ENCODE measurements at places on chromosomes 5 and 9.

- DNase-seq = no peak
Observed at GRCh38 chr9:70747261-70747718, 332.8 kb upstream of the KLF9 start.

DNA sequence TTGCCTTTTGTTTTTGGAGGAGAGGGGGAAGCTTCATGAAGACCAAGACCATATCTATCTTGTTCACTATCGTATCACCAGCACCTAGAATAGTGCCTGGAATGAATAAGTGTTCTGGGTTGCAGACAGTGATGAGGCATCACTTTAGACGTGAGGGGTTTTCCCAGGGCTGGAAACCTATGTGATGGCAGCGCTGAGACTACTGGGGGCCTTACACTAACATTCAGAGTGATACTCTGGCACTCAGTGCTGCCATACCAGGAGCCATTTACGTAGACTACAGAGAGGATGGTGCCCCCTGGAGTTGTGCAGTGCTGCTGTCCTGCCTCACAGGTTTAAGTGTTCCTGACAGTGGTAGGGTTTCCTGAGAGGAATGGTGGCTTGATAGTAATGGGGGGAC, 6.9 kb downstream of the CCL19 start:
- no peak for DNase-seq

DNA sequence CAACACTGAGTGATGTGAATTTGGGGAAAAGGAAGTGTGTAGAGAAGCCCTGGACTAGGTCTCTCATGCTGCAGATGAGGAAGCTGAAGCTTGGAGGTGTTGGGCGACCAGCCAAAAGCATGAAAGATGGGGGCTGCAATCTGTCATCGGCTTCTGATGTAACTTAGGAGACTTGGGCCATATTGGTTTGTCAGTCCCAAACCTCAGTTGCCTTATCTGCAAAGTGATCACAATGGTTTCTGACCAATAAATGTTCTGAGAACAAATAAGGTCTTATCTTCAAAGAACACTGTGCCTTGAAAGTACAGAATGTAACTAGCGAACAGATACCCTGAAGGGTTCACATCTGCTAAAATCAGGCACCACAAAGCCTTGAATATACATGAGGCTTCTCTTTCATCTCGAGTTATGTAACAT, 198.4 kb upstream of the NR3C1 start:
- no peak for DNase-seq

DNA sequence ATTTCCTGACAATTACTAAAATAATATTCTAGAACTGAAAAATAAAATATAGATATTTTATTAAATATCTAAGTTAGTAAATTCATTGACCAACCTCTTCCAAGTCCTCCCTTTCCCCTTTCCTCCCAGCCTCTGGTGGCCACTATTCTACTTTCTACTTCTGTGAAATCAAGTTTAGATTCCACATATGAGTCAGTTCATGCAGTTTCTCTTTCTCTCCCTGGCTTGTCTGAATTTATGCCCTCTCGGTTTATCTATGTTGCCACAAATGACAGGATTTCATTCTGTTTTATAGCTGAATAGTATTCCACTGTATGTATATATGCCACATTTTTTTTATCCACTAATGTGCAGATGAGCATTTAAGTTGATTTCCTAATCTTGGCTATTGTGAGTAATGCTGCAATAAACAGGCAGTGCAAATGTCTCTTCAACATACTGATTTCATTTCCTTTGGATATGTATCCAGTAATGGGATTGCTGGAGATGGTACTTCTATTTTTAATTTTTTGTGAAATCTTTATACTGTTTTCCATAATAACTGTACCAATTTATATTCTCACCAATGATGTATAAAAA, 52.3 kb downstream of the WDR36 start:
- no peak for DNase-seq

GRCh38 chr5:110751902-110752762, 13.3 kb downstream of the SLC25A46 start:
- DNase-seq = no peak

- DNase-seq = no peak
Observed at GRCh38 chr5:131198625-131199024, 27.9 kb downstream of the LYRM7 start.

DNA sequence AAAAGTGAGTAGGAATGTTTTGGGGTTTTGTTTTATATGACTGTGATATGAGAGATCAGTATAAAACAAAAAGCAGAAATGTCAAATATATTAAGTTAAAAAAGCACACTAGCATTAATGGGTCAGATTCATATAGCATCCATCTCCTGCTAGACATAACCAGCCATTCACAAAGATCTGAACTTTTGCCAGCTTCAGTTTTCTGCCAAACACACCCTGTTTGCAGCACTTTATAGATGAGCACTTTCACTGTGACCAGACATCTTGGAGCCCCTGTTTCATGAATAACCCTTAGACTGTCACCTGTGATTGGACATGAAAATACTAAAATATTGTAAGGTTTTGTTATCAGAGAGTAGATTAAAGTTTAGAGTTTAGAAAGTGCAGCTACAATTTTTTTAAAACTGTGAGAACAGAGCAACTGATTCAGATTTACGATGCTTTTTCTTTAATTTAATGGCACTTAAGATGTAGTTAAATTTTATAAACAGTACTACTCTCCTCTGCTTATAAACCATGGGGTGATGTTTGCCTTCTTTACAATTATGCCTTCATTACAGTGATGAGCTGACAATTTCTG, 142.6 kb downstream of the KCTD16 start:
- DNase-seq = no peak

All from KG1 (cell line).